NCI-H2227 treated with DMSO at 0.1 percent for 48 hours (cell line): ENCODE measurements at places on chromosomes 3 and 15.

- DNase-seq: no peak
These were observed 229.1 kb upstream of the CBLB start for GRCh38 chr3:106097817-106098435.

GRCh38 chr3:46666453-46666845 is 27.0 kb downstream of the ALS2CL start:
- no peak for DNase-seq

- peak; percentile 38 for DNase-seq
These were observed 710 bp downstream of the LRRC57 start for GRCh38 chr15:42547918-42548248.

DNA sequence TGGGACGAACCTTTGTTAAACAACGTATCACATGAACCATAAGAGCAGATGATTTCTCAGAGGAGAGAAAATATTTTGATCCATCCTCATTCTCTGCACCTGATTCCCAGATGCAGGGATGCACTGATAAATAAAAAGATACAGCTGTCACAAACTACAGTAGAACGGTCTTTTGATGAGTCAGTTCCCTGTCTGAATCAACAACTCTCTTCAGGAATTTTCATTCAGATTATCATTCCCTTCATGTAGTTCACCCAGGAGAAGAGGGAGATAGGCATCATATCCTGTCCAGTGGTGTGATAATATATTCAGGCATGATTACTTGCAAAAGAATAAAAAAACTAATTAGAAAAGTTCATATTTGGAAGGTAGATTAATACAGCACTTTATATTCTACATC is 521.5 kb downstream of the PYDC2 start:
- no peak for DNase-seq

DNA sequence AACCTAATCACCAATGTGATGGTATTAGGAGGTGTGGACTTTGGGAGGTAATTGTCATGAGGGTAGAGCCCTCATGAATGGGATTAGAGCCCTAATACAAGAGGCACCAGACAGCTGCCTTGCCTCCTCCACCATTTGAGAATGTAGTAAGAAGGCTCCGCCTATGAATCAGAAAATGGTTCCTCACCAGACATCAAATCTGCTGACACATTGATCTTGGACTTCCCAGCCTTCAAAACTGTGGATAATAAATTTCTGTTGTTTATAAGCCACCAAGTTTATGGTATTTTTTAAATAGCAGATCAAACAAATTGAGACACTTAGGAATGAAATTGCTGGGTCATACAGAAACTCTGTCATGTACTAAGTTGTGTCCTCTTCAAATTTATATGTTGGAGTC is 56.8 kb upstream of the COL6A5 start:
- no peak for DNase-seq

DNA sequence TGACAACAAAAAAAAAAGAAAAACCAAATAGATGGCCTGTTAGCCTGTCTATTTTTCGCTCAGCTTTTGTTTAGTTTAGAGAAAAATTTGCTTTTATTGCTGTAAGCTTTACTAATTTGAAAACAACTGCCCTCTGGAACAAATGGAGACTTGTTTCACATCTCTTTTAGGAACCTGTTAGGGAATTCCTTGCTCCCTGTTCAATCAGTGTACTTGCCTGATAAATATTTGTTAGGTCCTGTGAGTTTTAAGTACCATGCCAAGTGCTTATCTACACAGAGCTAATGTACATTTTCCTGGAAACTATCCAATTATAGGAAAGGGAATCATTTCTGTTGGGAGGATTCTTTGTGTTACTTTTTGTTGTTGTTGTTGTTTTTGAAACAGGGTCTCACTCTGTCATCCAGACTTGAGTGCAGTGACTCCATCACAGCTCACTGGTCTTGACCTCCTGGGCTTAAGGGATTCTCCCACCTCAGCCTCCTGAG is 3.5 kb upstream of the LIPH start:
- no peak for DNase-seq

DNA sequence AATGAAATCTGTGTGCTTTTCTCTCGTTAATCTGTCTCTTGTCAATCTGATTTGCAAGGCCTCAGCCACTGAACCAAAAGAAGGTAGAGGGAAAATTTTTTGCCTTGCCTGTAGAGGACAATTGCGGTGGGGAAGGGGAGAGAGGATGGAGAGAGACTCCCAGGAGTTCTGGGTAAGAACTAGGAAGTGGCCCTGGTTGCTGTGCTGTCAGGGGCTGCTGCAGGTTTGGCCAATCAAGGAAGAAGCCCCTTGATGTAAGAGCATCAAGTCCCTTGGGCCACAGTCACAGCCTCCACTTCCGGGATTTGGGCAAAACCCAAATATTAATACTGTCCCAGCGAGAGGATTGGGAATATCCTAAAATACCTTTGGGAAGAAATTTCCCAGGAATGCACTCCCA is 43.3 kb downstream of the TRANK1 start:
- DNase-seq: no peak

DNA sequence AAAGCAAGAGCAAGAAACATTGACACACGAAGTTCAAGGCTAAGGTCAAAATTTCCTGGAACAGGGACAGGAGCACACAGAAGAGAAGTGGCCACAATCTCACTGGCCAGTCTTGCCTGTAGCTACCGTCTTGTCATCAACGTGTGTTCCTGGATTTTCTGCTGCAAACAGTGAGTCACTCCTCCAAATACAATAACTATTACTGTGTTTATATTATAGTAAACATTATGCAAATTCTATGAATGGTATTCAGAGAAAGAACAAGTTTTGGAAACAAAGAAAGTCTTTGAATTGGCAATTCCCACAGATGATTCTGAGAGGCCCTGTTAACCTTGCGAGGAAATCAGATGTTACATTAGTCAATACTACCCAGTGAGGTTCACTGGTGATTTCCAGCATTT is 220.5 kb downstream of the FAM43A start:
- DNase-seq: no peak

DNA sequence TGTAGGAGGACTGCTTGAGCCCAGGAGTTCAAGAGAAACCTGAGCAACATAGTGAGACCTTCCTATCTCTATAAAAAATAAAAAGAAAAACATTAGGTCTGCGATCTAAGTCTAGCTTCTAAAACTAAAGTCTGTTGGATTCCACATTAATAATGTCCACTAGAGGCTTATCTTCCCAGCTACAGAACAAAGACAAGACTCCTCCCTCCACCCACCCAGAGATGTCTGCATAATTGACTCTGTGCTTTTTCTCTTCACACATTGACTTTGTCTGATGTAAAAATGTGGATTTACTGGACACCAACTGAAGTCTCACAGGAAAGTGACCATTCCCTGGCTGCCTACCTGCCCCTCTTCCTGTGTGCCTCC is 91.8 kb downstream of the ATP10A start:
- DNase-seq: no peak

DNA sequence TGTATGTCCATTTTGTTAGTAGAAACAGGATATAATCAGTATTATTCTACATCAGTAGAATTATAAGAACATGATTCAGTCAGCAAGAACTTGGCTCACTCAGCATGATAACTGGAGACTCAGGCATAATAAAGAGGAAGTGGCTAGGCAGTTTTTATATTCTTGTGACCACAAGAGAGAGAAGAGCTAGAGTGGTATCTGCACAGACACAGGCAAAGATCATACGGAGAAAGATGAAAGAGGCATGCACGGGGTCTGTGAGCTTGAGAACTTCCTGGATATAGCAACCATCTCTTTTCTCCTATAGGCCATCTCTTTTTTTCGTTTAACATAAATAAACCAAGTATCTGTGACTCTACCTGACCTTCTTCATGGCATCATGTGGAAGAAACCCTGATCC is 46.8 kb downstream of the MYO5A start:
- DNase-seq: no peak
